ENCODE measurements at places on chromosomes 2 and 18.

DNA sequence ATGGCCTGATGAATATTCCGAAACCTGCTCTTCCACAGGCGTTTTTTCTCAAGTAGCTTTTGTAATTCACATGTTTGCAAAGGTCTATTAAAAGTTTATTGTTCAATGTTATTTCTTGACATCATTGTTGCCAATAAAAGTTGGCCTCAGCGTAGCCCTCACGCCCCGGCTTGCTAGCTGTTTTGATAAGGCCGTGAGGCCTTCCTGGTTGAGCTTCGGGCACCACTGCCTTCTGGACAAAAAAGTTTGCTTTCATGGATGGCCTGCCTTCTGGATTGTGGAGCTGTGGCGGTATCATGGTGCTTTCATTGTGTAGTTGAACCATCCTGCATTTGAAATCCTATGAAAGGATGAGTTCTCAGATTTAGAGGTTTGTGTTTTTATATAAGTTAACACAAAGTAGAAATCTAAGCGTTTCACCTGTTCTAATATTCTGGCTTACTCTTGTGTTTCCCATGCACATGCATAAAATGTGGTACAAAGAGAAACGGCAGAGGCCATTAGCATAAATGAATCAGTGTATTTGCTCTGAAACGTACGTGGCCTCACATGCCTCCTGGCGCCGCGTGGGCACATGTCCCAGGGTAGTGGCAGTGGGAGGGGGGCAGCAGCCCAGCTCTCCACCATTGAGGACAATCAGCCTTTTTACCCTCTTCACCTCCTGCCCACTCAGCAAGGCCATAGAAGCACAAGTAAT, 134.5 kb downstream of the NCK2 start:
- no peak for DNase-seq

- no peak for DNase-seq
These were observed 6.9 kb downstream of the OXER1 start for GRCh38 chr2:42756966-42757513.

GRCh38 chr2:46183426-46183825, 113.8 kb upstream of the EPAS1 start:
- DNase-seq: no peak

- DNase-seq: peak; percentile 88
These were observed 84.2 kb upstream of the LAPTM4A start for GRCh38 chr2:20135631-20136050.

DNA sequence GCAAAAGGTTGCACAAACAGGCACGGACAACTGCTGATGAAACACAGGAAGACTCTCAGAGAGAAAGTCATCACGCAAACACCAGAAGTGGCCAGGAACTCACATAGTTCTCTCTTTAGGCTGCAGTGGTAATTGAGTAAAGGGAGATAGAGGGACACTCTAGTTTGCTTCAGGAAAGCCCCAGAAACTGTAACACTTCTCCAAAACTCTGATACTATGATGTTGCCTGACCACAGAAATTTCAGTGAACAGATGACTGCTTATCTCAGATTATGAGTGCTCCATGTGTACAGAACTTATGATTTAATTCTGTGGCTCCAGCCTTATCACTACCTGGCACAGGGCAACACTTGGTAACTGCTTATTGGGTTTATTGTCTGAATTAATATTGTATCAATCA, 311.5 kb upstream of the GYPC start:
- no peak for DNase-seq

DNA sequence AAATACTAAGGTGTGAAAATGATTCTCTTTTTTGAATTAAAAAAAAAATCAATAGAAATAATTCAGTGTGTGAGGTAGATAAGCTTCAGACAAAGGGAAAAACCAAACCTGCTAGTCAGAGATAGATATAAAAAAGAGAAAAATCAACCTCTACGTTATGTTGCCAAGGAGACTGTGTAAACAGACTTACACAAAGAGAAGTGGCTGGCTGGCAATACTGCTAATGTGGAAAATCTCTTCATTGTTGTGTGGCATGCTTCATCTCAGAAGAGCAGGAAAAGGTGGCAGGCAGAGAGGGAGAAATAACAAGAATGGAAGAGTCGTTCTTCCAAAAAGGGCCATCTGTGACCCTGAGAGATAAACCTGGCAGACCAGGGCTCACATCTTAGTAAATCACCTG, 200.8 kb downstream of the SLC8A1 start:
- DNase-seq: no peak

- DNase-seq: no peak
These were observed 46.1 kb downstream of the CDK15 start for GRCh38 chr2:201852462-201852861.

- no peak for DNase-seq
These were observed 276.3 kb upstream of the SALL3 start for GRCh38 chr18:78703291-78703690.

GRCh38 chr2:218436992-218437391, 18.1 kb downstream of the VIL1 start:
- no peak for DNase-seq

- peak; percentile 91 for DNase-seq
These were observed 111.3 kb upstream of the TLK1 start for GRCh38 chr2:171271971-171272436.

- no peak for DNase-seq
These were observed 245.1 kb downstream of the LDLRAD4 start for GRCh38 chr18:13463526-13464210.

DNA sequence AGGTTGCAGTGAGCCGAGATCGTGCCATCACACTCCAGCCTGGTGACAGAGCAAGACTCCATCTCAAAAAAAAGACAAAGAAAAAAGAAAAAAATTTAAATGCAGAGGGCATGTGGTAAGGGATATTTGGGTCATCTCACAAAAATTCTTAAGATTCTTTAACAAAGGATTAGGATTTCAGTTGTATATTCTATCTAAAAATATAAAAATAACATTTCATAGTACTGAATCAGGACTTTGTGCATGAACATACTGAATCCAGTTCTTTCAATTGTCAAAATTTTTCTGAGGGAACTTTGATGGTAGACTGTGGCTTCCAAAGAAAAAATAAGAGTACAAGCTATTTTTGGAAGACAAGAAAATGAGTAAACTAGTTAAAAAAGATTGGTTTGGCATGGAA, 6.5 kb upstream of the PPP3R1 start:
- peak; percentile 49 for DNase-seq

- DNase-seq: no peak
These were observed 106.9 kb downstream of the MSH2 start for GRCh38 chr2:47509821-47510385.

GRCh38 chr2:10242998-10243925, 59.4 kb upstream of the HPCAL1 start:
- DNase-seq: no peak

GRCh38 chr2:176745543-176746200, 466.9 kb upstream of the HNRNPA3 start:
- no peak for DNase-seq

GRCh38 chr2:176122683-176123410, at the start of gene HOXD9:
HOXD9 (plus strand) TSS chr2:176122719; CDS start chr2:176122769, 50 bp downstream.
- DNase-seq: no peak

GRCh38 chr2:50863856-50864255, 168.1 kb downstream of the NRXN1 start:
- DNase-seq: no peak

DNA sequence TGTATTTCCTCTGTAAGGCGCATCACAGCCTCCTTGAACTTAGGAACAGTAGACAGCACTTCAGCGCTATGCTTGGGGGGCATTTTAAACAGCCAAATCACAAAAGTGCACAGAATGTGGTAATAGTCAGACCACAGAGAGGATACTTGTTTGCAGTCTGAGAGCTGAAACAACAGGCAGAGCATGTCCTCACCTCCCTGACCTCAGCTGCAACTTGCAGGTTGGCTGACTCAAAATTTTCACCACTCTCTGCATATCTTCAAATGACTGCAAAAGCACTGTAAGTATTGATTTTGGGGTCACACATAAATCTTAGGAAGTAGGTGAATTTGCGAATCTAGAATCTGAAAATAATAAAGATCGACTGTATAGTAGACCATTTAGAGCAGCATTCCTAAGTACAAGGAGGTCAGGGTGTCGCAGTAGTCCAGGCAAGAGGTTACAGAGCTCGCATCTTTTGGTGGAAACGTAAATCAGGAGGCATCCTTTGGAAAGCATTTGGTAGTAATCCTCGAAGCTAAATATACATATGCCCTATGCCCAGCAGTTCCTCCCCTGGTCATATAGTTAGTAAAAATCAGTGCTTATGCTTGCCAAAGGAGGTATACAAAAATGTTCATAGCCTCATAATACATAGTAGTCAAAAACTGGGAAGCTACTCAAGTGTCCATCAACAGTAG, 108.2 kb upstream of the MYCN start:
- no peak for DNase-seq

DNA sequence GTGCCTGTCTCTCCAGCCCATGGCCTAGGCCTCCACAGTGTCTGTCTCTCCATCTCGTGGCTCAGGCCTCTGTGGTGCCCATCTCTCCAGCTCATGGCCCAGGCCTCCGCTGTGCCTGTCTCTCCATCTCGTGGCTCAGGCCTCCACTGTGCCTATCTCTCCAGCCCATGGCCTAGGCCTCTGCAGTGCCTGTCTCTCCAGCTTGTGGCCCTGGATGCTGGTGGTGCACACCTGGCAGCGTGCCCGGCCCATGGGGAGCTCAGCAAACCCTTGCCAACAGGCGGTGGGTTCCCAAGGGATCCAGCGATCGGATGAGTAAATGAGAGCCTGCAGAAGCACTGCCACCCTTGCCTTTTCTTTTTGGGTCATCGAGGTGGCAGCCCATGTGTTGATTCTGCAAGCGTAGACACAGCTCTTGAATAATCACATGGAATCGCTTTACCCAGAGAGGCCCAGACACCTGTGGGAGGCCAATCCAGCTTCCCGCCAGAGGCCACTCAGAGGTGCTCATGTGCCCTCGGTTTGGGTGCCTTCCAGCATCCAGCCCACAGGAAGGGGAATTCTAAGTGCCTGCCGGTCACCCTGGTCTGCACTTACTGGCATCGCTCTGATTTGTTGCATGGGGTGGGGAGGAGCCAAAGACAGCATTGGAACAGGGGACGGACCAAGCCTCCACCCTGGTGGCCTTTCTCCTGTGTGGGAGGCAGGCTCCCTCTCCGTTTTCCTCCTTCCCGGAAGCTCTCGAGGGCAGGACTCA, 101.8 kb upstream of the HDAC4 start:
- DNase-seq: no peak

DNA sequence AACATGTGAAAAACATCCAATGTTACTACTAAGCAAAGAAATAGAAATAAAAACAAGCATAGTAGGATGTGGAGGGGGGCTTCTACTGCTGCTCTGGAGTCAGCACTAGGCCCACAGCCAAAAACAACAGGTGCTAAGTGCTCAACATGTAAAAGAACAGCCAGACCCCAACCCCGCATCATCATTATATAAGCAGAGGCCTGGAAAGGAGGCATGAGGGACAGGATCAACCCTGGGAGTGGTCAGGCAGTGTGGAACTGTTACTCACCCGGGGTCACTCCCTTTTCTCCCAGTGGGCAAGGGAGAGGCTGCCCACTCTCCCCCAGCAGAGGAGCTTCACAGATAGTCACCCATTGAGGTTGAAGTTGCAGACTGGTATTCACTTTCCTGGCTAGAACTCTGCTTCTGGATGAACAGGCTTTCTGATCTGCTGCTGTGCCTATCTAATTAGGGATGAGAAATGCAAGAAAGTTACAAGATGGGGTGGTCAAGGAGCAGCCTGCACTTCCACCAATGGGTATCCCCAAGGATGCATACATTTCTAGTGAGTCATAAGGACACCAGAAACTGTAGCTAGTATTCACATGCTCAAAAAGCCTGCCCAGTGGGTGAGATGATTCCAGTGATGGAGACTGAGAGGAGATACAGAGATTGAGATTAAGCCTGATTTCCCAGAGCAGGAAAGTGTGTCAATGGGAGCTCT, 480.1 kb upstream of the TCF4 start:
- peak; percentile 36 for DNase-seq

DNA sequence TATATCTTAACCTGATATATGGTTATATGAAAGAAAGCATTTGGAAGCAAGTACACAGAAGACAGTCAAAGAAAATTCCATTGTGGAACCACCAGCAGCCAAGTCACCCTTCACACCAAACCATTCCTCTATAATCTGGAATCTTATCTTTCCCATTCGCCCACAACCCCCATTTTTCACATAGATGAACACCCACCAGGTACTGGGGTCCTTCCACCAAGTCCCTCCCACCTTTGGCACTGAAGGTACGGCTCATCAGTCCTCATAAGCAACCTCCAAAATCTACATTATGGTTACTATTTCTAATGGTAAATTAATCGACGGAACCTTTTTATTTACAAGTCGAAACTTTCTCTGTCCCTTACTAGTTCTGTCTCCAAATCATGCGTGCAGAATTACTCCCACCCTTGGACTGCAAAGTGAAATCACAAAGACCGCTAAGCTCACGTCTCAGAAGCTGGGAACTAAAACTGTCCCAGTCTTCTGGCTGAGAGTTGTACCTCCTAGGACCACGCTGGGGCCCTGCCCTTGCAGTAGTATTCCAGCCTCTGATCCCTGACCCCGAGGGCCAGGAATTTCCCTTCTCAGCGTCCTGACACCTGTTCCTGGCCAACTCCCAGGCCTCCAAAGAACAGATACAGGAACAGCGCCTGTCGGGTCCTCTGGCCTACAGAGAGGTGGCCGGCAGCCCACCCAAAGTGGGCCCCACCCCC, 702 bp downstream of the OLA1 start:
- DNase-seq: no peak

GRCh38 chr2:26144031-26144430, 28.9 kb upstream of the GAREM2 start:
- DNase-seq: no peak

GRCh38 chr2:3288470-3289170, 89.0 kb downstream of the EIPR1 start:
- no peak for DNase-seq

- peak; percentile 68 for DNase-seq
These were observed at the start of gene VWA3B for GRCh38 chr2:98086491-98087446. VWA3B (plus strand) TSS chr2:98087167; CDS start chr2:98093093, 5,926 bp downstream.

DNA sequence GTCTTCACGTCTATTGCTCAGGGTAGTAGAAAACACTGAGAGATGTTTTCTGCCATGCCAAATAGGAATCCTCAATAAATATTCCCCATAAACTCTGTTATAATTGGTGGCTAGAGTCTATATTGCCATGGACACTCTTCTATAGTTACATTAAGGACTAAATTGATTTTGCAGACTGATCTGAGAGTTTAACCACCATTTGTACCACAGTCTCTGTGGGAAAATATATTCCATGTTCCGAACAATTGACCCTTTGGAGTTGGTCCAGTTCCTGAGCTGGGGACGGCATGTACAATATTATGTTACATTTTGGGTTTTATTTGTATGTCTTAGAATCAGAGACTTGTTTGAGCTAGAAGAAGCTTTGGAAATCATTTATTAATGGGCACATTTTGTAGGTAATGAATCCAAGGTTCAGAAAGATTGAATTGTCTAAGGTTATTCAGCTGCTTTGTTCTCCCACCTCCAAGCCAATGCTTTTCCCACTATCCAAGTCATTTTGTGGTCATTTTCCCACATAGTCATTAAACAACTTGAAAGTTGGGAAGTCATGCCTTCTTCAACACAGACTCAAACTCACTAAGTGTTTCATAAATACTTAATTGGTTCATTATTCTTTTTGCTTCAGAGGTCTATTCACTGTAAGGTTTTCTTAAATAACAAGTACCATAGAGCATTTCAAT, 5.1 kb upstream of the PPP1CB start:
- DNase-seq: no peak

GRCh38 chr18:3345885-3346284, 84.0 kb downstream of the MYL12B start:
- DNase-seq: peak; percentile 39

All from adipocyte (in vitro differentiated cells).